ENCODE measurements at places on chromosomes 13 and 19.

GRCh38 chr13:94712812-94713560, 641 bp upstream of the SOX21 start:
- DNase-seq: no peak

DNA sequence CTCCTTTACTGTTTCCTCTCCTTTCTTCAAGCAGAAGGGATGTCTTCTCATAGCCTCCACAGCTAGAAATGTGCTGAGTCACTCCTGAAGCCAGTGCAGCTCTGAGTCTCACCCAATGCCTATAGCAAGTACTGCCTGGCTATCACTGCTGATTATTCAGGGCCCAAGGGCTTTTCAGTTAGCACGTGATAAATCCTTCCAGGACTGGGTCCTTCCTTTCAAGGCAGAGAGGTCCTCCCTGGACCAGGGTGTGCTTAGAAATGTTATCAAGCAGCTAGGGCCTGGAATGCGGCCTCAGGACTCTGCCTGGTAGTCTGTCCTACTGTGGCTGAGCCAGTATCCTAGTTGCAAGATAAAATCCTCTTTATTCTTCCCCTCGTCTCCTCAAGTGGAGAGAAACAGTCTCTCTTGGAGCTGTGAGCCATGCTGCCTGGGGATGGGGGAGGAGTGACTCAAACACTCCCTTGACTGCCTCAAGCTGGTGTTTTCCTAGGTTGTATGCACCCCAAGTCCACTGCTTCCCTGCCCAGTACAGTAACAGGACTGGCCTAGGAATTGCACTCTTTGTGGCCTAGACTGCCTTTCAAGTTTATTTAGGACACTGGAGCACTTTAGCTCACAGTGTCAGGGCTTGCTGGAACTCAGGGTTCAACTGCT, 198.7 kb upstream of the SERP2 start:
- no peak for DNase-seq

GRCh38 chr13:42477596-42478190, 96.3 kb upstream of the TNFSF11 start:
- DNase-seq: no peak

DNA sequence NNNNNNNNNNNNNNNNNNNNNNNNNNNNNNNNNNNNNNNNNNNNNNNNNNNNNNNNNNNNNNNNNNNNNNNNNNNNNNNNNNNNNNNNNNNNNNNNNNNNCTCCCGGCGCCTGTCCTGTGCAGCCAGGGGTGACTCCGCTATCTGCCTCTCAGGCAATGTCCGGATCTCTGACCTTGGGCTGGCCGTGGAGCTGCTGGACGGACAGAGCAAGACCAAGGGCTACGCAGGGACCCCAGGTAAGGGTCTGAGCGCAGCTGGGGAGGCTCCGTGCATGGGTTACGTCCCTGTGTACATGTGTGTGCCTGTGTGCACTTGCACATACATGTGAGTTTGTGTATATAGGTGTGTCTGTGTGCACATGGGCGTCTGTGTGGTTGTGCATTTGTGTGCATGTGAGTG, 36.1 kb upstream of the TMEM255B start:
- no peak for DNase-seq

DNA sequence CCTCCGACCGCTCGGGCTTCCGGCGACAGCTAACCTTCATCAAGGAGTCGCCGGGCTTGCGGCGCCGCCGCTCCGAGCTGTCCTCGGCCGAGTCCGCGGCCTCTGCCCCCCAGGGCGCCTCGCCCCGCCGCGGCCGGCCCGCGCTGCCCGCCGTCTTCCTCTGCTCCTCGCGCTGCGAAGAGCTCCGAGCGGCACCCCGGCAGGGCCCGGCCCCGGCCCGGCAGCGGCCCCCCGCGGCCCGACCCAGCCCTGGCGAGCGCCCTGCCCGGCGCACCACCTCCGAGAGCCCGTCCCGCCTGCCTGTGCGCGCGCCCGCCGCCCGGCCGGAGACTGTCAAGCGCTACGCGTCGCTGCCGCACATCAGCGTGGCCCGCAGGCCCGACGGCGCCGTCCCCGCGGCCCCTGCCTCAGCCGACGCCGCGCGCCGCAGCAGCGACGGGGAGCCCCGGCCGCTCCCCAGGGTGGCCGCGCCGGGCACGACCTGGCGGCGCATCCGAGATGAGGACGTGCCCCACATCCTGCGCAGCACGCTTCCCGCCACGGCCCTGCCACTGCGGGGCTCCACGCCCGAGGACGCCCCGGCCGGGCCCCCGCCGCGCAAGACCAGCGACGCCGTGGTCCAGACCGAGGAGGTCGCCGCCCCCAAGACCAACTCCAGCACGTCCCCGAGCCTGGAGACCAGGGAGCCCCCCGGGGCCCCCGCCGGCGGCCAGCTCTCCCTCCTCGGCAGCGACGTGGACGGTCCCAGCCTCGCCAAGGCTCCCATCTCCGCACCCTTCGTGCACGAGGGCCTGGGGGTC, 9.6 kb downstream of the C19orf25 start:
- no peak for DNase-seq

Data from transverse colon (tissue), 4 donors.